ENCODE measurements at places on chromosomes 12 and 14.

DNA sequence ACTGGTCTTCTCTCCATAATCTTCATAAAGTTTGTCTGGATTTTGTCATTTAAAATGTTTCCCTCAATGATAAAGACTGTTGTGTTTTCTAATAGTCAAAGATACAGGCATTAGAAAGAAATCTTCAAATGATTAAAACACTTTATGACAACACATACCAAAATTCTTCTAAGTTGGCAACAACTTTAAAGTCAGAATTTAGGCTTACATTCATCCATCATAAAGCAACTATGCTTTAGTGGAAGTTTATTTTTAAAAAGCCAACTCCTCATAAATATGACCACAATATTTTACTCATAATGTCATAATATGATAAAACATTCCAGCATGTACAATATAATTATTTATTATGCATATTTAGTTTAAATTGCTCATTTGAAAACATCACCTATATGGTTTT, 17.2 kb upstream of the CCER1 start:
- DNase-seq: no peak

- DNase-seq: no peak
These were observed 487.7 kb upstream of the NOVA1 start for GRCh38 chr14:27085500-27085899.

DNA sequence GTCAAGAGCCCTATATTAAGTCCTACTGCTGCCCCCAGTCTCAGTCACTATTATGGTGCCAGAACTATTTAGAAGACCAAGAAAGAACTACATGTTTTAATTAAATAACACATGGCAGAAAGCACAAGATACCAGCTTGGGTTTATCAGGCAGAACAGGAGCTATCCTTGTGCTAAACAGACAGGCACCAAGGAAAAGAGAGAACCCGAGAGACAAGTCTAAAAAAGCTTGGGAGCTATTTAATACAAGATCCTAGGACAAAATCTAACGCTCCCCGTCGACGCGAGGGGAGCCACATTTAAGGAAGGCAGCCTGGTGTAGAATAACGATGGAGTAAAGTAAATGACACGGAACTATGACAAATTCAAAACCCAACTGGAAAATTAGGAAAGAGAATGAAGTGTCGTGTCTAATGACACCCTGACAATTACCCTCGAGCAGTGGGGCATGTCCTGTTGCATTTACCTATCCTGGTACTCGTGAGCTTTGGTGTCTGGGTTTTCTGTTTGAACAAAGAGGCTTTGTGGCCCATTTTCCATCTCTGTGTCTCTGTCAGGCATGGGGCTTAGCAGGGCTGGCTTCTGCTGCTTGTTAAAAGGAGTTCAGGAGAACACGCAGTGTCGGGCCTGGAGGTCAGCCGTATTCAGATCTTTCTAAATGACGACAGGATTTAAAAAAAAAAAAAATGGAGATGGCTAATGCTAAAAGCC, 140.6 kb downstream of the ETNK1 start:
- DNase-seq: no peak

GRCh38 chr14:74563586-74564159, 48.4 kb downstream of the LTBP2 start:
- DNase-seq: no peak

GRCh38 chr12:101166866-101167265, 43.2 kb downstream of the SLC5A8 start:
- no peak for DNase-seq

DNA sequence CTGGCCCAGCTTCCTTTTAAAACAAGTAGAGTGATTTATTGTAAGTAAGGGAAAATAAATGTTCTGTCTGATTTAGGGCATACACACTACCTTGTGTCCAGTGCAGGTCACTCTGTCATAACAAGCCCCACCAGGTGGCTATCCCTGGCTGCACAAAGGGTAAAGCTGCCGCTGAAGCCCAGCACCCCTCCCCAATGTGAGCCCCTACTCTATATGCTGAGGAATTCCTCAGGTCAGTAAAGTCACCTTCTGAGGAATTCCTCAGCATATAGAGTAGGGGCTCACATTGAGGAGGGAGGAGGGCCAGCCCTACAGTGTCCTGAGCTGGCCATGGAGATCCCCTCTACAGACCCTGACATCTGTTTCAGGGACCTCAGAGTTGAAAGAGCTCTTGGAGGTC, 67.2 kb downstream of the TBC1D30 start:
- no peak for DNase-seq

- DNase-seq: no peak
These were observed 155.8 kb upstream of the ATP2B1 start for GRCh38 chr12:89864411-89864810.

- no peak for DNase-seq
These were observed 35.4 kb upstream of the NTF3 start for GRCh38 chr12:5396541-5396940.

DNA sequence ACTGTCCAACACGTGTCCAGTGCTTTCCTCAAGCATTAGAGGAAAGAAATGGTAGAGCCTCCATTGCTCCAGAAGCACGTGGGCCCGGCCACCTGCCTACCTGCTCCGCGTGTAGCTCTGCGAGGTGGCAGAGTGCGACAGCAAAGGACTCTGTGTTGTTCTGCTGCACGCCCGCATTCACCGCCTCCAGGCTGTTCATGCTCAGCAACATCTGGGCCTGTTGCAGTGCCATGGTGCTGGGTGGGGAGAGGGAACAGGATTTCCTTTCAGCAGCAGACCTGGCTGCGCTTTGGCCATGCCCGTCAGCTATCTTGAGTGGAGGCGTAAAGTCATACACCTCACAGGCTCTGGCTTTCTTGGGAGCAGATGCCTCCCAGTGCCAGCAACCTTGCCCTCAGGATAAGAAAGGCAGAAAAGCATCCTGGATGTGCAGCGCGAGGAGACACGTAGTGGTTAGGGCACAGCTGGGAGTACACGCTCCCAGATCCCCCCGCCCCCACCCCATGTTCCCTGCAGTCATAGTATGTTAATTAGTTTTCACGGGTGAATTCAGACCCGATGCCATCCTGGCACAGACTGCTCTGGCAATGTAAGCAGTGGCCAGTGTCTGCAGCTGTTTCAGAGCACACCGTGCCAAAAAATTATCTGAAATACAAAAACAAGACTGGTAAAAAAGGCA, 25.1 kb downstream of the ANAPC5 start:
- no peak for DNase-seq

DNA sequence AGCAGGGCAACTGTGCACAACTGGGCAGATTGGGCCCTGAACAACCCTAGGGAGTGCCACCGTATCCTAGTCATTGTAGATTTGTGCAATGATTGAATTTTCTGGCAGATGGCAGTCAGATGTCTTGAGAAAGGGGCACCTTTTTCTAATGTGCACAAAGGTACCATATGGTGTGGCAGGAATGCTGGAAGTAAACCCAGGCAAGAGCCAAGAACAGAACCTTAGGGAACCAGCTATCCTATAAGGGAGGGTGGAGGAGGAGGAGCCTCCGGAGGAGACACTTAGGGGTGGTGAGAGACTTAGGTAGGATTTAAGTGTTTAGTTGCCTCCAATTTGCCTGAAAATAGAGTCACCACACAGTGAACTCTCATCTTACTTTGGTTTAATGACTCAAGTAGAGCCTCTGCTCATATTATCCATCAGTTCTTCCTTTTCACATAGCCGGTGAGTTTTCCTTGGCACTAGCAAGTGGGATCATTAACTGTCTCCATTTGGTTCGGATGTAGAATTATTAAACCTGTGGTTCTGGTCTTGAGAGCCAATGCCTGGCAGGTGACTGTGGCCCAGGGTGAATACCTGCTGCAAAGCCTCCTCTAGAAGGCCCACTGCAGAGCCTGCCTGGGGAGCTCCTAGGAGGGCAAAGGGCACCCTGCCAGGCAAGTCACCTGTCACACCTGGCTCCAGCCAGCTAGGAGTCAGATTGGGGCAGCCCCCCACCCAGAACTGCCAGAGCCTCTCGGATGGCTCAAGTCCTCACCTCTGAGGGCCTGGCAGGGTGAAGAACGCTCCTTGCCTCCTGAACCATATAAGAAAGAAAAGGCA, 184.4 kb upstream of the HIF1A start:
- DNase-seq: no peak

DNA sequence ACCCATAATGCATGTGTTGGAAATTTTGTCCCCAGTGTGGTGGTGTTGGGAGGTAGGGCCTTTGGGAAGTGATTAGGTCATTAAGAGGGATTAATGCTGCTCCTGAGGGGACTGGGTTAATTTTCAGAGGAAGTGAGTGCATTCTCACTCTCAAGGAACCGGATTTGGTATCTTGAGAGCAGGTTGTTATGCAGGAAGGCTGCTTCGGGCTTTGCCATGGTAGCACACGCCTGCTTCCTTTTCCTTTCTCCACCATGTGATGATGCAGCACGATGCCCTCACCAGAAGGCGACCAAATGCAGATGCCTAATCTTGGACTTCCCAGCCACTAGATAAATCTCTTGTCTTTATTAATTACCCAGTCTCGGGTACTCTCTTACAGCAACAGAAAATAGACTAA, 257.1 kb downstream of the SSPN start:
- DNase-seq: no peak

DNA sequence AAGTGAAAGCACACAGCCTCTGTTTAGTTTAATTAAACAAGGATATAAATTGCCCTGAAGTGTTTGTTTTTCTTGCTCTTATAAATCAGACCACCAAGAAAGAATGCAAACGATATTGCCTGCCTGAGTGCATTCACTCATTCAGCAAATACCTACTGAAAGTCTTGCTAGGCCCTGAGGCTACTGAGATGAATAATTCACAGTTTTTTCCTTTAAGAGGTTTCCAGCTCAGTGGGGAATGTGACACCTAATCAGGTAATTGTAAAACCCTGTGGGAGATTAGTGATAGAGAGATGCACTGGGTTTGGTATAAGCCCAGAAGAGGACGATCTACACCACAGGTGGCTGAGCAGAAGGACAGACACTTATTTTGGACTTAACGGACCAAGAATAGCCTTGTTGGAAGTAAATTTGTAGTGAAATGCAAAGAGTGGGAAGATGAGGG, 151.4 kb downstream of the SLC35F4 start:
- DNase-seq: no peak

GRCh38 chr12:69405566-69405865, 46.0 kb downstream of the YEATS4 start:
- DNase-seq: no peak

DNA sequence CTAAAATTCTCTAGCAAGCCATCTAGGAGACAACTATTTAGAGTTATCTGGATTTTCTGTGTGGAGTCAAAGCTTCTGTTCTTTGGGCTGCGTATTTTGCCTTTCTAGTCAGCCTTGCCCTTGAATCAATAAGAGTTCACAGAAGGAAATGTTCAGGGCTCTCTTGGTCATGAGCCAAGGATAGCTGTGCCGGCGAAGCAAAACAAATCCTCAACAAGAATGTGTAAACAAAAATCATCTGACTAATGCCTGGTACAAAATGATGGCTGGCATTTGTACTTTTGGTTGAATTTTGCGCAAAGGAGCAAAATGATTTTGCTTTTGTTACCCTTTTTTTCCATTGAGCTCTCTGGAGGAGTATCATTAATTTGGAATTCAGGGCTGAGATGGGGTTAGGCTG, 171.1 kb downstream of the DACT1 start:
- DNase-seq: no peak

GRCh38 chr12:107319533-107320032, 226.2 kb upstream of the CRY1 start:
- no peak for DNase-seq

DNA sequence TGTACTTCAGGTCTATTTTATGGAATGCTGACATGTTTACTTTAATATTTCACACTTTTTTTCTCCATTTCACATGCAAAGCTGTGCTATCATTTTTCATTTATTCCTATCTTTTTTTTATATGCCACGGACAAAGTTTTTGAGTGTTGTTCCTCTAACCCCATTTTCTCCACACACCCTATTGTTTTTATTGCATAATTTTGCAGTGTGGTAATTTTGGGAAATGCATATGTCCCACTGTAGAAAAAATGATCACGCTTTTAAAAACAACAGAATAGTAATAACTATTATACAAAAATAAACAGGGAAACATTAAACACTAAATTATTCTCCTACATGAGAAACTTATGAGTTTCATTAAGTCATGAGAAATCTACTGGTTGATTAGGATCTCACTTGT, 14.2 kb downstream of the ZFC3H1 start:
- DNase-seq: no peak

GRCh38 chr12:47411966-47412365, 293.9 kb downstream of the RPAP3 start:
- no peak for DNase-seq

DNA sequence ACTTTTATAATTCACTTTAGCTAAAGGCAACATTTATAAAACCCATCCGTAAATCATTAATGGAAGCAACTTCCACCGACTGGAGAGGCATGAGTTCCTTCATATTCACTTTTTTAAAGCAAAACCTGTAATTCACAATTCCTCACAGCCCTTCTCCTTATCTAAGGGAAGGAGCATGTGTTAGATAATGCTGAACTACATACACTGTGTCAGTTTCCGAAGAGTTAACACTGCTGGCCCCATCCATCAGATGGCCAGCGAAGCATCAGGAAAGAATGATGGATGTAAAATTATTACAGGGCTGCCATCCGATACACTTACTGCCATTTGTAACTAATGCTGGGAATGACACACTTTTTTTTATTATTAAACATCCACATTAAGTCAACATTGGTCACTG, 392.8 kb downstream of the SOX5 start:
- DNase-seq: no peak

DNA sequence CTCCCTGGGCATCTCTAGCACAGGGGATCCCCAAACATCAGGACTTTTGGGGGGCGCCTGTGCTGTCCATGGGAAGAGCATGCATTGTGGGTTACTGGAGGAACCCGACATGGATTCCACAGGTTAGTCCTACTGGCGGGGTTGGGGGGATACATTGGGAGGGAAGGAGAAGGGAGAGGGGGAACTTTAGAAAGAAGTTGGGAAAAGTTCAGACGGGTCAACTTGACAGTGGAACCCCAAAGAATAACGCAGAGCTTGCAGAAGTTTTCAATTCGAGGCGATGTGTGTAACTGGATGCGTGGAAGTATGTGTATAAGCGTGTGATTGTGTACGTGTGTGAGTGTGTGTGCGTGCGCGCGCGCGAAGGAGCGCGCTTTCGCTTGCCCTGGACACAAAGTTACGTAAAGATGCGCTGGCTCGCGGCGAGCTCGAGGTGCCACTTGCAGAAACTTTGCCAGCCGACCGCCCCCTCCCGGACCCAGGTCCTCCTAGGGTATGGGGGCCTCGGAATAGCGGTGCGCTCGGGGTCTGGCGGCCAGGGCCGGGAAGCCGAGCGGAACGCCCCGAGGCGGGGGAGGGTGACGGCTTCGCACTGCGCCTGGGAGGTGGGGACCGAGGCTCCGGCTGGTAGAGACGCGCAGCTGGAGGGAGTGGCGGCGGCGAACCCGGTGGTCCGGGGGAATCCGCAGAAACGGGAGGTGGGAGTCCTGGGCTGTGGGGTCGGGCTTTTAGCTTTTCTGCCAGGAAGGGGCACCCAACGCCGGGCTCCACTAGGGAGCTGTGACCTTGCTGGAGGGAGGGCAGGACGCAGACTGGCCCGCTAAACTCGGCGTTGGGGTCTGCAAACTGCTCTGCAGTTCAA, 669 bp downstream of the RFX4 start:
- DNase-seq: no peak

DNA sequence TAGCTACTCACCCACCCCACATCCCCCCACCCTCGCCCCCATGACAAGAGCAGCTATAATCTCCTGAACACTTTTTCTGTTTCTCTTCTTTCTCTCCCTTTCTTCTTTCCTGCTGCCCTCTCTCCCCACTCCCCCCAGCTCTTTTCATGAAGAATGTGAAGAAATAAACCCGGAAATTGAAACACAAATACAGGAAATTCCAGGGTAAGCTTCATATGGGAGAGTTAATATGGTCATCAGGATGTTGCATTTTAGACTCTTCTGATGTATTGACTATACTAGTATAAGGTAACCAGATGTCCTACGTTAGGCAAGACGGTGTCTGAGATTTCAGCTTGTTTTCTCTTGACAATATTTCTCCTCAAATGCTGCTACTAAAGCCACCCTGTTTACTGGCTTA, 41.6 kb upstream of the LRIG3 start:
- no peak for DNase-seq

All from bone marrow (tissue), 2 donors.